ENCODE measurements at places on chromosomes 13 and 19.

- DNase-seq: no peak
Observed at GRCh38 chr19:40282920-40283319, 2.2 kb downstream of the AKT2 start.

- no peak for DNase-seq
Observed at GRCh38 chr19:17243211-17243829, 2.4 kb downstream of the NR2F6 start.

DNA sequence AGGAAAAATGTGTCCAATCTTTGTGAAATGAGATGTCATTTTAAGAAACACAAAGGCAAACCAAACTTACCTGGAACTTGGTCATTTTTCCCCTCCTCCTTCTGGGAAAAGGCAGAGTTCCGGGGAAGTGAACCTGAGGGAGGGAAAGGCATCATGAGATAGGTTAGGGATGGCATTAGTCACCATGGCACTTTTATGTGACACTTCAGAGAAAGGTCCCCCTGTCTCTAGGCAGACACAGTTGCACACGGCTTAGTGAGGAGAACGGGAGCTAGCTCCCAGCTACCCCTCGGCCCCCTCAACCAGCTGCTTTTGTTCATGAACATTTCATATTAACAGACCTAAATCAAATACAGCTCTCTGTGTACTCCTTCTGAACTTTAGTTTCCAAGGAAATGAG lies 1.5 kb downstream of the ZNF235 start:
- no peak for DNase-seq

- DNase-seq: no peak
Observed at GRCh38 chr13:42899266-42899665, 92.8 kb downstream of the EPSTI1 start.

DNA sequence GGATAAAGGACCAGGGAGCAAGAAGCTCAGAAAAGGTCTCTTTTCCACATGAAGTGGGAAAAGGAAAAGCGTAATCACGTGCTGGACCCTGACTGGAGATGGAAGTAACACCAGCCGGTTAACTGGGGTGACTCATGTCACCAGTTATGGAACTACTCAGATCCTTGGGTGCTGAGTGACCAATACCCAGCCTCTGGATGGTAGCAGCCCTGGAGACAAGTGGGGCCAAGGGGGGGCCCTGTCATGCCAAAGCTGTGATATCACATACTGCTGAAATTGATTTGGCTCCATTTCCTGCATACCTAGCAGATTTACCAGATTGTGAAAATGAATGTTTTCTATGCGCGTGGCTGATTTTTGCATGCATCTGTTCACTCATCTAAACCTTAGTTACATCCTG lies 158.9 kb downstream of the ZIC5 start:
- no peak for DNase-seq

- no peak for DNase-seq
Observed at GRCh38 chr19:42247640-42248199, 5.3 kb upstream of the GSK3A start.

DNA sequence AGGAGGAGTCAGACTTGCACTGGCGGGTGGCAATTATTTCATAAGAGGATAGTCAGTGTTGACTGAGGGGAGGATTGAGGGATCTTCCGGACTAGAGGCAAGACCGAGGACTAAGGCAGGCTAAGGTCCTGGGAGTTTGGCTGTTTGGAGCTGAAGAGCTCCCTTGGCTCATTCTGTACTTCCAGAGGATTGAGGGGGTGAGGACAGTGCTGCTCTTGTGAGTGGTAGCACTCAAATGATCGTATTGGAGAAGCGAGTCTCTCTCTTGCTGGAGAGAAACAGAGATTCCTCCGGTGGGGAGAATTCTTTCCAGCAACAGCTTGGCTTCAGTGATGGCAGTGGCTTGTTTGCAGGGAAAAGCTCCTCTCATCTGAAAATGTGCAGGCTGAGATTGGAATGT lies 47.1 kb downstream of the ING1 start:
- DNase-seq: no peak

DNA sequence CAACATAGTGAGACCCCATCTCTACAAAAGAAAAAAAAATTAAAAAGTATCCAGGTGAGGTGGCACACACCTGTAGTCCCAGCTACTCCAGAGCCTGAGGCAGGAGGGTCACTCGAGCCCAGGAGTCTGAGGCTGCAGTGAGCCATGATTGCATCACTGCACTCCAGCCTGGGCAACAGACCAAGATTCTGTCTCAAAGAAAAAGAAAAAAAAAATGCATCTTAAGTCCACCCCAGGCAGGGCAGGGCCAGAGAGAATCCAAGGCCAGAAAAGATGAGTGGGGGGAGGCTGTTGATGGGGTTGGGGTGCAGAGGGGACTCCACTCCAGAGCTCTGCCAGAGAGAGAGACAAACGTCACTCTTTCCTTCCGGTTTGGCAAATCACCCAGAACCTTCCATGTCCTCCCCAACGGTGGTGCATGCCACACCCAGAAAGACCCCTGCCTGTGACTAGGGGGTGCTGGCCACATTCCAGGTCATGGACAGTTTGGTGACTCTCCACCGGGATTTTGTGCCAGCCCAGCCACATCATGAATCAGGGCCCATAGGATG lies 431 bp downstream of the FUT3 start:
- DNase-seq: no peak

DNA sequence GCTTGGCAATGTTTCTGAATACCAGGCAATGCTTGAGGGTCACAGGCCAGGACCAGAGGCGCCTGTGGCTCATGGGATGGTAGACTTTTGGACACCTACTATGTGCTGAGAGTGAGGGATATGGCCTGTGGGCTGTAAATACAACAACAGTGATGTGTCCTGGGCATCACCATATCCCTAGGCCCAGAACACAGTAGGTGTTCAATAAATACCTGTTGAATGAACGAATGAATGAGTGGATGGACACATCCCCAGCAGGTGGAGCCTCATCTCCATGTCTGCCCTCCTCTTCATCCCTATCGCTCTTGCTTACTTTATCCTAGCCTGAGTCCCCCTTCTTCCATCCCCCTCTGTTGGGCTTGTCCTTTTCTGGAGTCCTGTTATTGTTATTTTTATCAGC lies 16.5 kb upstream of the NANOS2 start:
- DNase-seq: no peak
